RWPE1 (cell line): ENCODE measurements at places on chromosomes 6 and 20.

DNA sequence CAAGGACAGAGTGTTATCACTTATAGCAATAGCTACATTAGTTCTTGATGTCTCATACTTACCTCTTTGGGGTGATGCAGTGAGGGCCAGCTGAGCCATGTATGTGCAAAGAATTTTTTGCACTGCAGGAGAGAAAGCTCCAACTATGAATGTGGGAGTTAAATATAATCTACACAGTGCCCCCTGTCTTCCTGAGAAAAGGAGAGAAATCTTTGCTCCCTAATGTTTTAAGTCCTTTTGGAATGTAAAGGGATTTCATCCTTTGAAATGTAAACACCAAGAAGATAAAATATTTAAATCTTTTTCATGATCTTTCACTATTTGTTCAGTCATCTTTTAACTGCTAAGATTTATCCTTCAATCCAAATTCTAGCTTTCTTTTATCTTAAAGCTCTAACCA lies 822.1 kb downstream of the TENT5A start:
- no peak for DNase-seq

DNA sequence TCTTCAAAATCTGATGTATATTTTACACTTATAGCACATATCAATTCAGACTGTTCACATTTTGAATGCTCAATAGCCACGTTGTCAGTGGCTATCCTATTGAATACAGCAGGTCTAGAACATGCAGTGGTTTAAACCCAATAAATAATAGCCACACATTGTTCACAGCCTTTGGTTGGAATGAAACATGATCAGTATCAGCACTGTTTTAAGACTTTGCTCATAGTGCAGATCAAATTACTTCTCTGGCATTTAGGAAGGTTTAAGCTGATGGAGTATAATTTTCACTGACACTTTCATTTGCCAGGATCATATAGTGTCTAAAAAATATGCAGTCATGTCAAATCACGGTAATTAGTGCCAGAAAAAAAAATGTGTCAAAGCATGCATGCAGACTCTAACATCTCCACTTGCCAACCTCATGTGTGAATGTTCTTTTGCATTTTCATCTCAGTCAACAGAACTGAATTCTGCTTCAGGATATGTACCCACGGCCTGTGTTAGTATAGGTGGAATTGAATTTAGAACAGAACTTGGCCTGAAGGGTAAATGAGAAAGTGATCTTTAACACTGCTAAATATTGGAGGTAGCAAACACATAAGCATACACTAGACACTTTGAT lies 184.1 kb downstream of the SLC24A3 start:
- no peak for DNase-seq

DNA sequence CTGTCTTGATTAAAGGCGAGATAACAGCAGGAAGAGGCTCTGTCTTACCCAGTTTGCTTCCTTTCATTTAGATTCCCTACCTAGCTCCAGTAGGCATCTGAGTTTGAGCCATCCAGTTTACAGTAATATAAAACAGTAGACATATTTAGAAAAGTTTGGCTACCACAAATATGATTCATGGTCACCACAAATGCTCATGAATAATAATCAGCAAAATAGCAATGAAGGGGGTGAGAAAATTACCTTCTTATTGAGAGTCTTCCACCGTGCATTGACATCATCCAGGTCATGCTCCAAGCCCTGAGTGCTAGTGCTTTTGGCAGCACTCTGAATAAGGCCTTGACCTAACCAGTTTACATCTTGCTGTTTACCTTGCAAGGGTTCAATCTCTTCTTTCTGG lies 106.2 kb downstream of the DST start:
- no peak for DNase-seq

GRCh38 chr6:159052720-159053119 lies 7.9 kb upstream of the TAGAP start:
- no peak for DNase-seq

GRCh38 chr6:135250751-135251497 lies 69.8 kb downstream of the MYB start:
- DNase-seq, result no peak

DNA sequence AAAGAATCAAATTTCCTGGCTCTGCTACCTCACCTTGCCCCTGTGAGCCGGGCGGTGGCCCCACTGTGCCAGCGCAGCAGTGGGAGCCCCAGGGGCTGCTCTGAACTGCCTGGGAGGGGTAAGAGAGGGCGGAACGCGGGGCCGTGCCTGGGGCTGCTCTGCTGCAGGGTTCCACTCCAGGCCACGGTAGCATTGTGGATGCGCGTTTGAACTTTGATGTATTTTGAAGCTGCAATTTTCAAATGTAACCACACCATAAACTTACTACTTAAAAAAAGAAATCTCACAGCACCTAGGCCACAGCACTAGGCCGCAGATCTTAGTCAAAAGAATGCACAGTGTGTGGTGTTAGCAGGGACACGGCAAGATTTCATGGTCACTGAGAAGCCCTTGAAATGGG lies 57.5 kb downstream of the PRDM1 start:
- no peak for DNase-seq

- DNase-seq, result no peak
These were observed 811.5 kb downstream of the TENT5A start for GRCh38 chr6:80940976-80941375.

DNA sequence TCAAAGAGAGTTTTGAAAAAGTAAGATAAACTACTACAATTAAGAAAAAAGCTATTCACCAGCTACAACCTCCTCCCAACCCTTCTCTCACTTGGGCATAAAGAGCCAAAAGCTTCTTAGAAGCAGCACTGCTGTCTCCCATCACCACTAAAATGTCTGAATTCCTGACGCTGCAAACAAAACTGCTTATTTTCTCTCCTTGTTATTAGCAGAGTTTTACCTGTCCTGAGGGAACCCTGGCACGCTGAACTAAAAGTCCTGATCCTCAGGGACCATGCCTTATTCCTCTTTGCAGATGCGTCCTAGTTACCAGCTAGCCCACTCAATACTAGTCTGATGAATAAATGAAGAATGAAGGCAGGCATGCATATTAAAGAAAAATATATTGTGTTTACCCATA lies 1.1 kb downstream of the HACE1 start:
- peak; percentile 10 for DNase-seq

DNA sequence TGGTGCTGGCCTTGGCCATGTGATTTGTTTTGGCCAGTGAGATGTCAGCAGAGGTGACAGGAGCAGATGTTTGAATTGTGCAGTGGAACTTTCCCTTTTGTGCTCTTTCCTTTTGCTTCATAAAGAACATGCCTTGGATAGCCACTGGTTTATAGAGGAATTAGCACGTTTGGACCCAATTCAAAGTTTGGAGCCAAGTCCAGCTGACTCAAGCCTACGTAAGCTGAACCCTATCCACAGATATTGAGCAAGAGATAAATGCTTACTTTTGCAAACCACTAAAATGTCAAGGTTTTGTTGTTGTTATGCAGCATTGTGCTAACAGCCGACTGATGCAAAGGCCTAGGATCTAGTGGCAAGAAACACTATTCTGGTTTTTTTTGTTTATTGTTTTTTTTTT lies 230.9 kb upstream of the CITED2 start:
- no peak for DNase-seq

GRCh38 chr20:52313341-52313963 lies 121.9 kb upstream of the ZFP64 start:
- peak; percentile 66 for DNase-seq

DNA sequence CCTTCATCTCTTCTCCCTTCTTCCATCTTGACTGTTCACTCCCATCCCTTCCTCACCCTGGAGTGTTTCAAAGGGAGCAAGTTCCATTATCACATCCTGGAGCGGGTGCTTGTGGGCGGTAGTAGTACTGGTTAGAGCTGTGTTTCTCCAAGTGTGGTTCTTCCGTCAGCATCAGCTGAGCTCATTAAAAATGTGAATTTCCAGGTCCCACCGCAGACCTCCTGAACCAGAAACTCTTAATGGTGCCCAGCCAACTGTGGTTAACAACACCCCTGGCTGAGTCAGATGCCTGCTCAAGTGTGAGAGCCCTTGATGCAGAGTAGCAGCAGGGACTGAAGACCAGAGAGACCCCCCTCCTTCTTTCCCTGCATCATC lies 24.4 kb downstream of the ANGPT4 start:
- DNase-seq, result no peak

DNA sequence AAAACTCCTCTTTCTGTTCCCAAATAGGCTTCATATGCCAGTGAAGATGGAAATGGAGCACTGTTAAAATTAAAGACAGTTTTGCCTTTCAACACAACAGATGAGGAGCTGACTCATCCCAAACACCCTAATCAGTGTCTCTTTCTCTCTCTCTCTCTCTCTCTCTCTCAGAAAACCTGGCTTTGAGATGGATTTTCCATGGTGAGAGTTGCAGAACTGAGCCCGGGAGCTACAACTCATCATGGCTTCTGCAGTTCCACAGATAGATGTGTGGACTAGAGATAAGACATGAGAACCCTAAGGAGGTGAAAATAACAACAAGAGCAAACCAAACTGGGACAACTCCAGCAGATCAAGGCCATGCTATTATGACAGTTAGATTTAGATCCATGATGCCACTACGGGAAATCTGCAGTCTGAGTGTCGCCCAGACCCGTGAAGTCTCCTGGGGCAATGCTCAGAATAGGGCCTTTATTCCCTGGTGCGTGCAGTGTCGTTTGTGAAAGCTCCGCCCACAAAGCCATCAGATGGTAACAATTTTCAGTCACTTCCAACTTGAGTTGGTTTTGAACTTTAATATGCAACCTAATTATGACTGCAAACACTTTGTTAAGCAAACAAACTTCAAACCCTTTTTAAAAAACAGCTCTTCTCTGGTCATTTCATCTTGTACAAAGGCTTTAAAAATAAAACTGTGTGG lies 338.2 kb upstream of the PREP start:
- no peak for DNase-seq

DNA sequence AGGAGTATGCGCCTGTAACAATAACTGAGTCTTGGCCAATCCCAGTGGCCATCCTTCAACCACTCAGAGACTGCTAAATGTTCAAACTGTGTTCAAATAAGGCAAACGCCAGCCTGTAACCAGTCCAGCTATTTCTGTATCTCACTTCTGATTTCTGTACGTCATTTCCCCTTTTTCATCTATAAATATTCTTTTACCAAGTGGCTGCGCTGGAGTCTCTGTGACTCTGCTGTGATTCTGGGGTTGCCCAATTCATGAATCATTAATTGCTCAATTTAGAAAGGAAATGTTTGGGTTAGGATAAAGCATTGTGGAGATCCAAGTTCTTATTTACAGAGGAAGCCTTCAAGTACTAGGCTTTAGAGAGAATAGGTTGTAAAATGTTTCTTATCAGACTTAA lies 89.8 kb upstream of the UST start:
- DNase-seq, result no peak

GRCh38 chr20:4869290-4870193 lies 131.8 kb downstream of the SLC23A2 start:
- DNase-seq, result peak; percentile 68

- DNase-seq, result peak; percentile 59
These were observed 150.5 kb upstream of the PRSS16 start for GRCh38 chr6:27096834-27097511.

- no peak for DNase-seq
These were observed 296.2 kb downstream of the GRIK2 start for GRCh38 chr6:101689695-101690094.

DNA sequence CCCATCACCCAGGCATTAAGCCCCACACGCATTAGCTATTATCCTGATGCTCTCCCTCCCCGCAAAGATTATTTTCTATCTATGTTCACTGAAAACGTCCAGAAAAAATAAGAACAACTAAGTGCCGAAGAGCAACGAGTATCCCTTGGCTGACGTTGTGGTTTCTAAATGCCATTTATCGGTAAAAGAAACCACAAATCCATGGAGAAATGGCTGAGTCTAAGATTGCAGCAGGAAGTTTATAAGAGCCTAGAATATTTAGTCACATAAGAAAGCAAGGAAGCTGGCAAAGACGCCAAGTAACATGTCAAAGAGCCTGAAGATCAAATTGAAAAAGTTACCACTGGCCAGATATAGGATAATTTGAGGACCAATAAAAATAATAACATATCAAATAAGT lies 18.1 kb upstream of the NOX3 start:
- DNase-seq, result no peak

DNA sequence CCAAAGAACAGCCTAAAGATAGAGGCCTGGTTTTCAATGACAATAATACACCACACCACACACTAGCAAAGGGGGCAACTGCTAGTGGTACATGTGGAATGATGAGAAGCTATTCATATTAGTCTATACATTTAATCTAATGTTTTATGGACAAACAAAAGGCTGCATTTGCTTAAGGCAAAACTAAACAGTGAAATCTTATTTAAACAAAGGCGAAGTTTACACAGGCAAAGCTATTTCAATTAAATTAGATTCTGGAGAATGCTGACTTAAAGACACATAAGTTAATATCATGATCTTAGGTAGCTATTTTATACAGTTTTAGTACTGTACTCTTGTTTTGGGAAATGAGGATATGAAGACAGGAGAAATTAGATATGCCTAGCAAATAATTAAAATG lies 53.9 kb upstream of the SIM1 start:
- no peak for DNase-seq

DNA sequence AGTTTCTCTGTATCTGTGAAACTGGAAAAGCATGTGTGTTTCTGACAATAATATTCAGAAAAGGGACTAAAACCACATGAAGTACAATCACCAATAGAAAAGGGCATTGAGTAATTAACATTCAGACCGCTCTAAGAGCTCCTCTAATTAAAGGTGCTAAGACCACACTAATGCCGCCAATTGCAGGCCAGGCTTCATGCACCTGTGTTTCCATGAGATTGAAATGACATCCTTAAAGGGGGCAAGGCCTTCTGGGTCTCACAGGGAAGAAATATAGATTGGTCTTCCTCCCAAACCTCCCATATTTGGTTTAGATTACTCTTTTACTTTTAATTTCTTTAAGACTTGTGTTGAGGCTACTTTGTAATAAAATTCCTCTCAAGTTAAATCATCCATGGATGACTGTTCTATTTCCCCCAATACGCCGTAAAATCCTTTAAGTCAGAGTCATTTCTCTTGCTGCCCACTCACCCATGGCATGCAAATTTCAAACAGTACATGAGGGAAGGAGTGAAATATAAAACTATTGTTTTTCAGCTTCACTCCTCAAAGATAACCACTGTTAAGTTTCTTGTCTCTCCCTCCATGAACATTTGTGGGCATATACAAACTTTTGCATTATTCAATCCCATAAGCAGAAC lies 110.6 kb downstream of the UBE3D start:
- DNase-seq, result no peak

DNA sequence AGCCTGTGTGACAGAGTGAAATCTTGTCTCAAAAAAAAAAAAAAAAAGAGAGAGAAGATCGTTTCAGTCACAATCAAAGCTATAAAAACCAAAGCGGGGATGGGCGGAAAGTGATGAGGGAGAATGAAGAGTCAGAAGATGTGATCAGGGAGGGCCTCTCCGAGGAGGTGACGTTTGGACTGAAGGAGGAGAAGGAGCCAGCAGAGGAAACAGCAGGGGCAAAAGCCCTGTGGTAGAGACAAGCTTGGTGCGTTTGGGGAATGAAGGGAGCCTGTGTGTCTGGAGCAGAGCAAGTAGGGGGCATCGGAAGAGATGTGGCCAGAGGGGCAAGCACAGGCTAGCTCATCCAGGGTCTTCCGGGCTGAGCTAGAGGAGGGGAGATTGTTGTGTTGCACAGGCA lies 14.5 kb upstream of the LBP start:
- no peak for DNase-seq
